ENCODE measurements at places on chromosomes 5 and 9. TPM values are rescaled to one million over a fixed set of nuclear protein-coding genes. Genes with fewer than 3 reads are reported as not detected.

DNA sequence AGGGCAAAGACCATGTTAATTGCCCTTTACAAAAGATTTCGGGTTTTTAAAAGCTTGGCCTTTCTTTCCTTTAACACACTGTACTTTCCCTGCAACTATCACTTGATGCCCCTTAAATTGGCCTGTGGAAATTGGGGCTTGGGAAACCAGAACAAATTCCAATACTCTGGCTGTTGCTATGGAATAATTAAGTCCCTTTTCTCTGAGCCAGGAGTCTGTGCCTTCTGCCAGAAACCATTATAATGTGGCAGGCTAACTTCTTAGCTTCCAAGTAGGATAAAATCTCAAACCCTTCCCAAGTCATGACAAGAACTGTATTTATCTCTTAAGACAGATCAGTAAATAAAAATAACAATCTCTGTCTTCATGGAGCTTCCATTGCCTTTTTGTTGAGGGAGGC is 1.1 kb upstream of the SPINK1 start:
- DNase-seq: no peak
- H3K4me1 ChIP-seq: no peaks in the 10 kb centered on the region
- no peak overlapping the region for H3K27ac ChIP-seq
- H3K4me3 ChIP-seq: no peak overlapping the region
- no peaks in the 10 kb centered on the region for H3K36me3 ChIP-seq

DNA sequence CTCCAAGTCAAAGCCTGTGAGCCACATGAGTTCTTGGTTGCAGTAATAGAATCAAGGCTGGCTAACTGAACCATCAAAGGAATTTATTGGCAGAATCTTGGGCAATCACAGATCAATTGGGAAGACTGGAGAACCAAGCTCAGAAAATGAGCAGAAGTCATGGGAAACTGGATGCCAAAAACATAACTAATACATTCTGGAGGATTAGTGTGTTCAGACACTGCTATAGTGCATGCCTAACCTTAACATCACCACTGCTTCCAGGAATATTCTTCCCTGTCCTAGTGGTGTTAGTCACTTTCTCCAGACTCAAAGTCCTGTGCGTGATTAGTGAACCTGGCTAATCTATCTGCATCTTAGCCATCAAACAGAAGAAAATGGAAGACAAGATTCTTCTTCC is 843.7 kb downstream of the EFNA5 start:
- H3K27ac ChIP-seq: no peak overlapping the region
- no peaks in the 10 kb centered on the region for H3K27me3 ChIP-seq
- no peaks in the 10 kb centered on the region for H3K36me3 ChIP-seq

GRCh38 chr9:118686959-118687358 is 682.3 kb downstream of the BRINP1 start:
- H3K4me1 ChIP-seq: no peaks in the 10 kb centered on the region
- H3K27me3 ChIP-seq: no peaks in the 10 kb centered on the region
- H3K4me3 ChIP-seq: no peak overlapping the region
- DNase-seq: no peak
- H3K27ac ChIP-seq: no peak overlapping the region

- DNase-seq: no peak
- H3K4me1 ChIP-seq: peaks cover 5% of the 10 kb centered on the region
- H3K27me3 ChIP-seq: no peaks in the 10 kb centered on the region
- H3K27ac ChIP-seq: no peak overlapping the region
- H3K4me3 ChIP-seq: no peak overlapping the region
- no peaks in the 10 kb centered on the region for H3K36me3 ChIP-seq
Observed at GRCh38 chr5:10588109-10588775, 24.4 kb downstream of the ANKRD33B start.

GRCh38 chr5:133828722-133829121 is 139.7 kb downstream of the C5orf15 start:
- H3K36me3 ChIP-seq: no peaks in the 10 kb centered on the region
- H3K27ac ChIP-seq: no peak overlapping the region
- no peak for DNase-seq
- H3K4me3 ChIP-seq: no peak overlapping the region

- no peak for DNase-seq
- no peaks in the 10 kb centered on the region for H3K4me1 ChIP-seq
- H3K36me3 ChIP-seq: no peaks in the 10 kb centered on the region
- H3K27ac ChIP-seq: no peak overlapping the region
Observed at GRCh38 chr5:157801-158200, 33.5 kb upstream of the LRRC14B start.

GRCh38 chr5:67306965-67307607 is 110.5 kb upstream of the CD180 start:
- H3K4me3 ChIP-seq: no peak overlapping the region
- no peaks in the 10 kb centered on the region for H3K36me3 ChIP-seq
- no peaks in the 10 kb centered on the region for H3K27me3 ChIP-seq
- DNase-seq: no peak

The SAXO1 gene
- 0.34 TPM for total RNA-seq

The F2RL2 gene
- total RNA-seq: not detected

The SLC36A2 gene
- not detected for total RNA-seq

The LOX gene
- total RNA-seq: 0.11 TPM

The FAM81B gene
- not detected for total RNA-seq
